ENCODE measurements at places on chromosomes 3 and 15. TPM values are rescaled to one million over a fixed set of nuclear protein-coding genes. Genes with fewer than 3 reads are reported as not detected.

- peak; percentile 94 for DNase-seq
These were observed at the start of gene HLTF for GRCh38 chr3:149086232-149086988. Gene HLTF, minus strand, starts transcription at chr3:149086533. Its CDS starts 197 bp downstream, at chr3:149086336.

DNA sequence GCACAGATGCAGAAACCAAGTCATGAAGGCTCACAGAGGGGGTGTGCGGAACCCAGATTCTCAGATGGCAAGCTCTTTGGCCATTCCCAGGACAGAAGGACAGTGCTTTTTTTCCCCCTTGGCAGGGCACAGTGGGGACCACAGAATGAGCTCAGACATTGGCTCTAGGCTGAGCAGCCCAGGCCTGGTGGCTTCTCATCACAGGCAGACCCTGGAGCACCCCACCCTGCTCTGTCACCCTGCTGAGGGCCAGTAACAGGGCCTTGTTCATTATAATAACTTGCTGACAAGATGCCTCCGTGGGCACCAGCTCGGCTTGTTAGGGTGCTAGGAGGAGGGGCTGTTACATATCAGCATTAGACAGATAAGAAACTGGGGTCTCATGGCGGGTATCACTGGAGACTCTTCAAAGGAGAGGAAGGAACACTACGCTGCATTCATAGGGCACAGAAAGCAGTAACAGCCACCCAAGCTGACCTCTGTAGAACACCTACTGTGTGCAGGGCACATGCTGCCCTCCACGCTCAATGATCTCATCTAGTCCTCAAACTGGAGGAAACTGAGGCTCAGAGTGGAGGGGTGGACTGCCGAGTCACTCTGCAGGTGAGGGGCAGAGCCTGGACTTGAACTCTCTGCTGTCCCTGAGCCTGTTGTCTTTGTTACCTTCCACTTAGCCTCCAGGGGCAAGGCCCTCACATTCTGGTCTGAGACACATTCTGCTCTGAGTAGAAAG is 69.9 kb upstream of the SEC13 start:
- DNase-seq, result no peak

DNA sequence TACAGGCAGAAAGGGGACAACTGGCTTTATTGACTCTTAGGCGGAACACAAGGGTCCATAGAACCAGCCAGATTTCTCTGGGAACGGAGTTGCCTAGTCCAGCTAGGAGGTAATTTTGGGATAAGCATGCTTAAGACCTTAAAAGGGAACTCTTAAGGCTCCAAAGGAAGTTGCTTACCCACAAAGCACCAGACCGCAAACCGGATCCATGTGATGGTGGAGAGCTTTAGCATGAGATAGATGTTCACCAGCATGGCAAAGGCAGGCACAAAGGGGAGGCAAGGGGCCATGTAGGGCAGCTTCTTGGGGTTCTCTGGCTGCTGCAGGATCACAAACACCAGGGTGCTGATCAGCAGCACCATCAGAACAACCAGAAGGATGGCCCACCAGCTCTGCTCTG is 61.4 kb downstream of the CLDN11 start:
- no peak for DNase-seq

- DNase-seq, result no peak
These were observed 307.1 kb downstream of the VPS13C start for GRCh38 chr15:61753018-61753710.

DNA sequence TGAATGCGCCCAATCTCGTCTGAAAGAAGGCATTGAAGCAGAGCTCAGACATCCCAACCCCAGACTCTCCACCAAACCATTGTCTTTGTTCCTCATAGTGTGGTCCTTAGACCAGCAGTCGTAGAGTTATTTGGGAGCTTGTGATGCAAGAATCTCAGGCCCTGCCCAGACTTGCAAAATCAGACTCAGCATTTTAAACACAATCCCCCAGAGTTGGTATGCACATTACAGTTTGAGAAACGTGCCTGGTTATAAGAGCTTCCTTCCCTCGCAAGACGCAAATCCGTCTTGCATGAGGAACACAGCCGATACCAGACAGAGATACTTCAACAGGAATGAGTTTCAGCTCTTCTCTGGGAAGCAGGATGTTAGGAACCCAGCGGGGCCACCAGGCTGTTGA is 38.9 kb upstream of the IREB2 start:
- no peak for DNase-seq

DNA sequence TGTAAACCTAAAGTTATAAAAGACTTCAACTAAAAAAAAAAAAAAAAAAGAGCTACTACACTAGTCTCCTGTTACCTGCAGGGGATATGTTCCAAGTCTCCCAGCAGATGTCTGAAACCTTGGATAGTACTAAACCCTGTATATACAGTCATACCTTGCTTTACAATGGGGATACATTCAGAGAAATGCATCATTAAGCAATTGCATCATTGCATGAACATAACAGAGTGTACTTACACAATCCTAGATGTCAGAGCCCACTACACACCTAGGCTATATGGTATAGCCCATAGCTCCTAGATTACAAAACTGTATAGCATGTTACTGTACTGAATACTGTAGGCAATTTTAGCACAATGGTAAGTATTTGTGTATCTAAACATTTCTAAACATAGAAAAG is 119.1 kb downstream of the GMPS start:
- DNase-seq, result no peak

DNA sequence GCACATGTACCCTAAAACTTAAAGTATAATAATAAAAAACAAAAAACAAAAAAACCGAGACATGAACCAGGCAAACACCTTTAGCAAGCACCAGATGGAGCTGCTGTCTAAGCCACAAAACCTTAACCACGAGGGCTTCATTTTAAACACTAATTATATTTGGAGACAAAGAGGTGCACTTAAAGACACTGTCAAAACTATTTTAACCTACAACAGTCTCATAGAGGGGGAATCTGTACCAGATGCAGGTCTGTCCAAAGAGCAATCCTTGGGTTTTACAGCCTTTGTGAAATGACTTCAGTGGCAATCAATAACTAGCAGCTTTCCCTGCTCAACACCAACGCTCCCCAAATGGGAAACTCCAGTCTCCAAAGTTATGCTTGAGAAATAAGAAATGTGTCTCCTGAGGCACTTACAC is 115.7 kb upstream of the TSPAN3 start:
- no peak for DNase-seq

DNA sequence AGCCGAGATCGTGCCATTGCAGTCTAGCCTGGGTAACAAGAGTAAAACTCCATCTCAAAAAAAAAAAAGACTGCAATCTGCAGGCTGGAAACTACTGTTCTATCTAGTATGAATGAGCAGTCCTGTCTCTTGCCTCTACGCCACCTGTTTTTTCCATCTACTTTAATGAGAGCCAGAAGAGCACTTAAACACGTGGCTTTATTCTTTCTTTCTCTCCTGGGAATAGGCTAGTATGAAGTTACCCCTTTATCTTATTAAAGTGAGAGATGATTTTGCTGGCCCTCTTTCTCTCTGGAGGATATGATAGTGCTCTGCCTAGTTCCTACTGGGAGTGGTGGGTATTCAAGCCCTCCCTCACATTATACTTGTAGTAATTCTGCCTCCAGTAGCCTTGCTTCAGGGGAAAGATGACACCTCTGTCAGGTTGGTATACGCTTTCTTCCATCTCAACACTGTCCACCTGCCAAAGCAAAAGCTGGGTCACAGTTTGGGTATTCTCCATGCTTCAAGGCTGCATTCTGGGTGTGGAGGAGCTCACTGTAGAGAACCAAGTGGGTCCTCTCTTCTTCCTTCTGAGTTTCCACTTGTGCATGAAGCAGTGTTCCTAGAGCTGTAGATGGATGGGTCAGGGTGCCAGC is 17.8 kb downstream of the MAPKBP1 start:
- no peak for DNase-seq

- DNase-seq, result no peak
These were observed 20.2 kb downstream of the TMEM39A start for GRCh38 chr3:119443179-119443578.

- peak; percentile 32 for DNase-seq
These were observed 40.5 kb downstream of the KLF13 start for GRCh38 chr15:31367021-31367729.

GRCh38 chr3:8730656-8731055 is 2.9 kb upstream of the CAV3 start:
- no peak for DNase-seq

- no peak for DNase-seq
These were observed 336.0 kb upstream of the ONECUT1 start for GRCh38 chr15:53126144-53126543.

Gene FAM3D
- total RNA-seq, result 0.16 TPM

Gene SLC12A1
- total RNA-seq, result not detected

Gene ARNT2
- 3.6 TPM for total RNA-seq

Gene NFKBIZ
- 15.0 TPM for total RNA-seq

Gene NEK11
- 1.3 TPM for total RNA-seq

Gene FAN1
- 25.3 TPM for total RNA-seq

Gene CCR9
- total RNA-seq, result not detected

Gene CD200
- total RNA-seq, result 1.1 TPM

Gene GOLGA6L10
- 0.33 TPM for total RNA-seq

Gene SPINK8
- total RNA-seq, result not detected

All from left ventricle myocardium inferior (tissue), 1 donor.